ENCODE measurements at places on chromosomes 6 and 20.

GRCh38 chr6:109485266-109485935 is 2.4 kb upstream of the ZBTB24 start:
- no peak for DNase-seq

- DNase-seq, result no peak
These were observed 68.2 kb downstream of the RTN4IP1 start for GRCh38 chr6:106560996-106561685.

DNA sequence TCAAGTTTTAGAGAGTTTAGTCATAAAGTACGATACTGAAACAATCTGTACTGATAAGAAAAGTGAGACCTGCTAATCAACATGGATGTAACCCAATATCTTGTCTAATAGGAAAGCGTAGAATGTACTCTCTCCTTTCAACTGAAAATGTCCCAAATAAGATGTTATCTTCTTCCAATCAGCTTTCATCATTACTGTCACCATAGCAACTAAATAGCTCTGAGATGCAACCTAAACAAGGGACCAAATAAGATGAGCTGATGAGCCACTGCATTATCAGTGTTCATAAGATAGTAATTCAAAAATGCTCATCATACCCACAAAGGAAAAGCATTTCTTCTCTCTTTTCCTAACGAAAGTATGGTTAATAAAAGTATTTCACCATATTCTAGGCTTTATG is 1108.3 kb upstream of the MAP3K7 start:
- DNase-seq, result no peak

DNA sequence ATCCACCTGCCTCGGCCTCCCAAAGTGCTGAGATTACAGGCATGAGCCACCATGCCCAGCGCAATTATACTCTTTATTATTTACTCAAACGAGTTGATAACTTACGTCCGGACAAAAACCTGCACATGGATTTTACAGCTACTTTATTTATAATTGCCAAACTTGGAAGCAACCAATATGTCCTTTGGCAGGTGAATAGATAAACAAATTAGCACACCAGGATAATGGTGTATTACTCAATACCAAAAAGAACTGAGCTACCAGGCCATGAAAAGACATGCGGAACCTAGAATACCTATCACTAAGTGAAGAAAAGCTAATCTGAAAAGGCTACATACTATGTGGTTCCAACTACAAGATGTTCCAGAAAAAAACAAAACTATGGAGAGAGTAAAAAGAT is 168.1 kb downstream of the ASCC3 start:
- no peak for DNase-seq

DNA sequence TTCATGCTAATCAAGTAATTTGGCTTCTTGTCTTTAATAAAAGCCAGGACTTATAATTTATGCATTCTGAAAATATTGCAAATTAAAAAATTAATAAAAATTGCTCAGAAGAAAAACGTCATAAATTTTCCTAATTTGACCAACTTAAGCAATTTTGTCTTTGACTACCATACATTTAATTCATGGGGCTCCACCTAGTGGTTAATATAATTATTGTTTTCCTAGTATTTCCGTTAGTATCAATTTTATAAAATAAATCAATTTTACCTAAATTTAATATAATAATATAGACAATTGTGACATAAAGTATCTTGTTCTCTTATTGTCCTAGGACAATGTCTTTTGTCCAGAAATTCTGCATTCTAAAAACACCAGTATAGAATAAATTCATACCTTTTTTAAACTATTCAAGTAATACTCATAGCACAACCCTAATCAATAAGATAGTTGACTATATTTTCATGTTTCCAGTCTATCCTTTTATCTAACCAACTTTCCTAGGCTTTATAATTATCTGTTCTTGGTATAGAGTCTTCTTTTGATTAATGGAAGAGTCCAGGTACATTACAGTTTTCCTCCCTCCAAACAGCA is 319.9 kb downstream of the TRDN start:
- DNase-seq, result no peak

DNA sequence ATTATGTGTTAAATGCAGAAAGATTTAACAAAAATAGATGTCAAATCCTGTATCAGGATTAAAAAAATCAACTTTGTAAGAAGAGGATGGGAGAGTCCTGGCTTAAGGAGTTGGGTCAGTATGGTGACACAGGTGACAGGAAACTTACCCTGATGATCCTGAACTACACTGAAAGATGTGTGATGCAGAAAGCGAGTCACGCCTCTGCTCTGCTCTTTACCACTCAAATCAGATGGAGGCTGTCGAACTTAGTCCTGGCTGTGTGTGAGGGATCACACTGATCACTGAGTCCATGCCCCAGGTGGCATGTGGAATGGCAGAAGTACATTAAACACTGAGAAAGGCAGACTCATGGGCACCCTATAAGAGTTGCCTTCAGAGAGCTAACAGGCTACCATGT is 92.9 kb downstream of the GJA10 start:
- DNase-seq, result no peak
